ENCODE measurements at places on chromosomes 1 and 21.
A peak's percentile ranks its signal among the peaks of the same experiment; 100 is the strongest.

GRCh38 chr21:37075214-37075770, 2.2 kb downstream of the TTC3 start:
- no peak for DNase-seq

GRCh38 chr1:115299266-115299665, 38.8 kb downstream of the NGF start:
- no peak for DNase-seq

DNA sequence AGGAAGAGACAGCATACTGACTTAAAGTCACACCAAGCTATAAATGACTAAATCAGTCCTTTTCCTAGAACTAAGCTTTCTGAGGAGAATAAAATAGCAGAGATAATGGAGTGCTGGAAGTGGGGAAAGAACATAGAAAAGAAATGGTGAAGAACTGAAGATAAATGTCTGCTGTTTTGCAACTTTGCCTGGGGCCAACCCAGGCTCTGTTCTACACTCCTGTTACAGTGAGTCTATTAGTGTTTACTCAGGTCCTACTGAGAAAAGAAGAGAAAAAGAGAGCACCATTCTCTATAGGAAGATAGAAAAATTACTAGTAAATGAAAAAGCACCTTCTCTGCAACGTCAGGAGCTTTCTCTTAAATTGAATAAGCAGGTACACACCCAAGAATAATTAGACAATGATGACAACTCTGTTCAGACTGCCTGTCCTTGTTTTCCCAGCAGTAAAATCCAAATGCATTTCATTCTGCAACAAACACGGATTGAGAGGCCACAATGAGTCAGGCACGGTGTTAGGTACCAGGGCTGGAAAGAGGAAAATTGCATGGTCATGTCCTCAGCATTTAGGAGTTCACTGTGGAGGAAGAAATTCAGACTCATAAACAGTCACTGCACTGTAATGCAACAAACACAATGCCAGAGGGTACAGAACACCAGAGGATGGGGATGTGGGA, 139.4 kb upstream of the CAMK1G start:
- no peak for DNase-seq

DNA sequence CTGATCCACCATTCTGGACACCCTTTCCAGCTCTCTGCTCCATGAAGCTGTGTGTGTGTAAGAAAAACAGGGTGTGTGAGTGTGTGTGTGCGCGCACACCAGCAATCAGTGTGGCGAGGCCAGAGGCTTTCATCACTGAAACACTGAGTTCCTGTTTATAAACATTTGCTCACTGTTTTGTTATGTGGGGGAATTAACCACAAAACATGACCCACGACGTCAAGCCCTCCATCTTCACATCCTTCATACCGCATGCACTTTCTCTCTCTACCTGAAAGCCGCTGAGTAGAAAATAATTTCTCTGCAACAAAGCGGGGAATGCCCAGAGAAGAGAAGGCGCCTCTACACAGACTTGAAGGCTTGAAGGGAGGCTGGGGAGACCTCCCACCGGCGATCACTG, 148.9 kb upstream of the IRF2BP2 start:
- DNase-seq: peak; percentile 64

GRCh38 chr1:34984435-34984792, 733 bp downstream of the TMEM35B start:
- DNase-seq: no peak

DNA sequence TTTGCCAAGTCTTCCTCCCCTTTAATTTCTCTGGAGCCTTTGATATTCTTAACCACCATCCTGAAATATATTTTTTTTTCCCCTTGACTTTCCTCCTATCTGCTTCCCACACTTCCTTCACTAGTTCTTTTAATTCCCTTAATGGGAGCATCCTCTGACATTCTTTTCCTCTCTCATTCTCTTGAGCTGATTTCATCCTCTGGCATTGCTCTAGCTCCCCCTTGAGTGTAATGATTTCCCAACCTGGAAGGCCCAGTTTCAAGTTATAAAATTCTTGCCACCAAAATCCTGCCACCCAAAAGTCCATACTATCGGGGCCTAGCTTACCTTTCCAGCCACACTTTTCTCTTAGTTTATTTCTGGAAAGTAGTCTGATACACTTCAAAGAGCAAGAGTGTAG, 39.5 kb upstream of the UBE2U start:
- DNase-seq: no peak

GRCh38 chr1:7401814-7402547, 369.1 kb upstream of the VAMP3 start:
- DNase-seq: no peak

GRCh38 chr1:225509770-225510169, 81.9 kb upstream of the LBR start:
- no peak for DNase-seq

GRCh38 chr1:40734882-40735628, 43.6 kb downstream of the NFYC start:
- no peak for DNase-seq

GRCh38 chr1:70504821-70505193, 93.7 kb downstream of the CTH start:
- no peak for DNase-seq

- no peak for DNase-seq
Measured at GRCh38 chr21:27301220-27301619, 334.3 kb upstream of the ADAMTS5 start.

- DNase-seq: no peak
Measured at GRCh38 chr1:165045902-165046301, 310.6 kb downstream of the LMX1A start.

DNA sequence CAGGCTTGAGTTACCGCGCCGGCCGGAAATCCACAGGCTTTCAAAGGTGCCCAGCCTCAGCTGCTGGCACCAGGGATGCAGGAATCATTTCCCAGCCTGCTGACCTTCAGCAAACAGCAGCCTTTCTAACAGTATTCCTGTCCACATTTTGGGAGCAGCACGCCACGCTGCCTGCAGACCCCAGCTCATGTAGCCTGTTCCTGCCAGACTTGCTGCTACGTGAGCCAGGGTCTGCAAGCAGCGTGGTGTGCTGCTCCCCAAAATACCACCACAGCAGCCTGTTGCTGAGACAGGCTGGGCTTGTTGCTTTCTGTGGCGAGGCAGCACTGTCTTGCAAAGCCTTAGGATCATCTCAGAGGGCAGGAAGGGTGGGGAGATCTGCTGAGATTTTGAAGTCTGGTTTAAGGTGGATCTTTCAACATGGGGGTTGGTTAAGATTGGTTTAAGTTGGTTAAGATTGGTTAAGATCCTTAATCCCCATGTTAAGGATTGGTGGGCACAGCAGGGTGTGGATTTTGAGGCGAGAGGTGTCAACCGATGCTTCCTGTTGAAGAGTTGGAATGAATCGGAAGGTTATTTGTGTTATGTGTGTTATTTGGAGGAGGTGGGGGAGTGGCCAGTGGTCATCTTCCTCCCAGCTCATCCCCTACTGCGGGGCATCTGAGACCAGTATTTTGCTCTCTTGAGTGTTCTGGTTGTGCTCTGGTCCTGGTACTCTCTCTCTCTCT, 12.9 kb downstream of the FAAH start:
- DNase-seq: no peak

DNA sequence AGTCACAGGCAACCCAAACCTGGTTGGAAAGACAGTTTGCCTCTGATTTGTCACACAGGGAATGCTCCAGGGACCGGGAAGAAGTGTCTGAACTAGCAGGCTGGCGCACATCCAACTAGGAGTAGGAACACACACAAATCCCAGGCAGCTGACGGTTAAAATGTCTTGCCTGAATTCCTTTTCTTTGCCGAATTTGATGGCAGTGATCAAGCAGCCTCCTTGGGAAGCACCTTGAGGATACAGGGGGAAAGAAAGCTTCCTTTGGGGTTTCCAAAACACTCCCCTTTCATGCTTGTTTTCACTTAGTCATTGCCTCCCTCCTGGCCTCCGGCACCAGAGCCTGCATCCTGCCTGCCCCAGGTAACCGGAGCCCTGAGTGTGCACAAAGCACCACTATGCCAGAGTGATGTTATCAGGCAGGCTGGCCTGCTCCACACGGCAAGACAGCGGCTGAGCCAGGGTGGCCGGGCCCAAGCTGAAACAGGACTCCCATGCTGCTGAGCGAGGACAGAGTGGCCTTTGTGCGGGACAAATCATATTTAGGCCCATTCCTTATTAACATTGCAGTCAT, 193.8 kb downstream of the LMX1A start:
- no peak for DNase-seq

GRCh38 chr1:108007531-108007930, 42.6 kb upstream of the VAV3 start:
- DNase-seq: no peak

DNA sequence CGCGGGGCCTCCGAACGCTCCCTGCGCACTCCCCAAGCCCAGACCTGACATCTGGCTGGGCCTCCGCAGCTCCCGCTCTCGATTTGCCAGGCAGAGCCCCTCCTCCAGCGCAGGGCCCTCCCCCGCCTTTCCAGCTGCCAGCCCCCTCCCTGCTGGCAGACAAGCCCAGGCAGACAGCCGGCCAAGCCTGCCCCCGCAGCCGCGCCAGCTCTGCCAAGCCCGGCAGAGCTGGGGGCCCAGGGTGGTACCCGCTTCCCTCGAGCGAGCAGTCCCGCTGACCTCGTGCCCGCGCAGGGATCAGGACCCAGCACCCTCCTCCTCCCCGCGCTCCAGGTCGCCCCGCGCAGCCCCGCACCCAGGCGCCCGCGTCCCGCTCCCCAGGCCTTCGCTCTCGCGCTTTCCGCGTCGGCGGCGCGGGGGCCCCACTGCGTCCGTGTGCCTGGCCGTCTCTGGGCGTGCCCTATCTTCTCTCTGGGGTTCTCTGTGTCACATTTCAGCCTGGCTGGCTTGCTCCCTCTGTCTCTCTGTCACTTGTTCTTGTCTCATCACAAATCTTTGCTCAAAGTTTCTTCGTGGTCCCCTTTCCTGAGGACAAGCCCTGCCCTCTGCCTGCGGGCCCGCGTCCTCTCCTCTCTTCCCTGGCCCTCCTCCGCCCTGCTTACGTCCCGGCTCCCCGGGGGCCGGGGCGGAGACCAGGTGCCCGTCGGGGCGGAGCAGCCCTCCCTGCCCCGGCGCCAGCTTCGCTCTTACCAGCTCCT, 580 bp downstream of the INKA2 start:
- DNase-seq: peak; percentile 50

DNA sequence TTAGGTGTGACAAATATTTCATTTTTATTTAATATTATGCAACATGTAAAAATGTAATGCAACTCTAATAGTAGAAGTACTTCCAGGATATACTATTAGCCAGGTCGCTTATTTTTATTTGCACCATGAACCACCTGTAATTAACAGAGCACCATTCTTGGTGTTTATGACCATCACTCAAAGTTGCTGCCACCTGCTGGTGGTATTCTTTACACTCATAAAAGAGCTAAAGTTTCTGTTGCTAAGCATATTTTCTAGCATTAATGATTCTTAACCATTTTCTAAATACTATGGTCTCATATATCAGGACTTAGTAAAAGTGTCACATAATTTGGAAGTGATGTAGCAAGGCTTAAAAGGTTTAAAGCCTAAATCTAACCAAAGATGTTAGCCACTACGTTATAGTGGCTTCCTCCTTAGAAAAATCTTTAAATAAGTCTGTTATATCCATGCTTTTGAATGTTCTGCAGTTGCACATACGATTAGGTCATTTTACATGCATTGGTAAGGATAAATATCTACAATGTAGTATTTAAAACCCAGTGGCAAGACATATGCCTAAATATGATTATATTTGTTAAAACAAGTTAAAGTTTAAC, 244.5 kb downstream of the NEGR1 start:
- DNase-seq: no peak

GRCh38 chr1:248811514-248812490, 13.9 kb downstream of the SH3BP5L start:
- DNase-seq: no peak

DNA sequence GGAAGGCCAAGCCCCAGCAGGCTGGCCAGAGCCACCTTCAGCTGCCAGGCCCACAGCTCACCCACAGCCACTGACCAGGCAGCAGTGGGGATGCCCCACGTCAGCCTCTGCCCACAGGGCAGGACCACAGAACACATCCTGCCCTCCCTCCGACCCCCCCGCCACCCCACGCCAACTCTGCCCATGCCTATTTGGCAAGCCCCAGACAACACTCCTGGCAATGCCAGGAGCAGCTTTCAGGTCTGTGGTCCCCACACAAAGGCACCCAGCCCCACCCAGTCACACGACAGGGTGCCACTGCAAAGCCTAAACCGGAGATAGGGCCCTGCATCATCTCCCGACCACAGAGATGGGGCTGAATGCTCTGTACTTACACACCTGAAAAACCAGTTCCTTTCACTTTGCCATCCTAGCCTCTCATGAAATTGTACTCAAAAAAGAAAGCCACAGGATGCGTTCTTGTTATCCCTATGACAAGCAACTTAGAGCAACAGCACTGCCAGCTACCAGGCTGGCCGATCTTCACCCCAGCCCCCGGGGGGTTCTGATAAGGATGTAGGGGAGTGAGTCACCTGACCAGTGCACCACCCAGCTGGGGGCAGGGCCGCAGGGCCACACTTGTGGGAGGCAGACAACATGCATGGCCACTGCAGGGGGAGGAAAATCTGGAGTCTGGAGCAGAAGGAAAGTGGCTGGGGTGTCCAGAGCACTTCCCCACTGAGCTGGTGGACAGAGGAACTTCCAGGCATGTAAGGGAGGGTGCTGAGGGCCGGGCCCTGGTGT, 36.2 kb downstream of the UBE2G2 start:
- peak; percentile 64 for DNase-seq

- no peak for DNase-seq
Measured at GRCh38 chr21:34520764-34521508, 8.9 kb upstream of the KCNE1 start.

DNA sequence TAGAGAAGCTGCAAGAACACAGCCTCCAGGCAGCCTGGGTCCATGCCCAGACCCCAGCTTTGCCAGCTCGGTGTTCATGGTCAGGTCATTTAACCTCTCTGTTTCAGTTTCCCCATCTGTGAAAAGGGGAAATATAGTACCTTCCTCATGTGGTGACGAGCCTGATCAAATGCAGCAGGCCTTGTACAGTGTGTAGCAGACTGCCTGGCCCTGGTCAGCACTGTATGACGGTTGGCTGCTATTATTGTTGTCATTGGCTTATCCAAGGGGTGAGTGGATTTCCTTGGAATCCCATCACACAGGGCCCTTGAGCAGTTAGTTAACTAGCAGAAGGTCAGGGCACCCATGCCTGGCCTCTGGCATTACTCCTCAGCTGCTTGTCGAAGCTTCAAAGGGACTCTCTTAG, 6.6 kb upstream of the TMEM51 start:
- DNase-seq: no peak

GRCh38 chr1:6261615-6261995, 707 bp upstream of the GPR153 start:
- no peak for DNase-seq

- no peak for DNase-seq
Measured at GRCh38 chr1:22080191-22080590, 27.7 kb downstream of the CDC42 start.

- no peak for DNase-seq
Measured at GRCh38 chr1:6489383-6489765, 2.1 kb downstream of the PLEKHG5 start.

GRCh38 chr1:116390195-116390594, 17.2 kb downstream of the ATP1A1 start:
- DNase-seq: peak; percentile 24

All from T-cell (primary cell).